Ecto neural progenitor cell (in vitro differentiated cells): ENCODE measurements at places on chromosomes 6 and 20.

DNA sequence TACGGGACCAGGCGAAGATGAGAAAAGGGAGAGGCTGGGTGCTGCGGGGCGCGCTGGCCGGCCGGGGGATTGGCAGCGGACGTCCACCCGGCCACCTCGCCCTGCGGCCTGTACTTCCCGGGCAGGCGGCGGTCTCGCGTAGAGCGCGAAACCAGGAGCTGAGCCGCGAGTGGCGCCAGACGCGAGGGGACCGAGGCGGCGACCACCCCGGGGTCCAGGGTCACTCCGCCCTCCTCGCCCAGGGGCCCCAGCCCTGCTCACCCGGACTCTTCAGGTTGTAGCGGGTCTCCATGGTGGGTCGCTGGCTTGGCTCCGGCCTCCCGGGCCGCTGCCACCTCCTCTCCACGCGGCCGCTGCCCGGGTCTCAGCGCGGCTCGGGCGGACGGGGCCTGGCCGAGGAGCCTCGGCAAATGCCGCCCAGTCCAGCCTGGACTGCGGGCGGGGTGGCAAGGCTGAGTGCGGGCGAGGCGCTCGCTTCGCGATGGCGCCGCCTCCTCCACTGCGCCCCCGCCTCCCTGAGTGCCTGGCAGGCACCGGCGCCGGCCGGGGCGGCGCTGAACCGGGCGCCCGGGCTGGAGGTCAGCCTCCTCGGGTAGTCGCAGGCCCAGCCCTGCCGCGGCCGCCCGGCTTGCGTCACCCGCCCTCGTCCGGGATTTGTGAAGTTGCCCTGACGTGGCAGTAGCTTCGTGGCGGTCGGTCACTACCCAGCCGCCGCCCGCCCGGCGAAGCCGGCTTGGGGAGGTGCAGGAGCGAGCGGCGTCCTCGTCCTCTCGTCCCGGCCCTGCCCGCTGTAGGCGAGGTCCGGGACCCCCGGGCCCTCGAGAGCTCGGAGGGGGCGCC is at the start of gene UBE2J1:
UBE2J1 (minus strand) TSS at position 445 of the 840 bp plus-strand sequence; CDS start at position 292, 153 bp downstream.
- peak; percentile 92 for DNase-seq

DNA sequence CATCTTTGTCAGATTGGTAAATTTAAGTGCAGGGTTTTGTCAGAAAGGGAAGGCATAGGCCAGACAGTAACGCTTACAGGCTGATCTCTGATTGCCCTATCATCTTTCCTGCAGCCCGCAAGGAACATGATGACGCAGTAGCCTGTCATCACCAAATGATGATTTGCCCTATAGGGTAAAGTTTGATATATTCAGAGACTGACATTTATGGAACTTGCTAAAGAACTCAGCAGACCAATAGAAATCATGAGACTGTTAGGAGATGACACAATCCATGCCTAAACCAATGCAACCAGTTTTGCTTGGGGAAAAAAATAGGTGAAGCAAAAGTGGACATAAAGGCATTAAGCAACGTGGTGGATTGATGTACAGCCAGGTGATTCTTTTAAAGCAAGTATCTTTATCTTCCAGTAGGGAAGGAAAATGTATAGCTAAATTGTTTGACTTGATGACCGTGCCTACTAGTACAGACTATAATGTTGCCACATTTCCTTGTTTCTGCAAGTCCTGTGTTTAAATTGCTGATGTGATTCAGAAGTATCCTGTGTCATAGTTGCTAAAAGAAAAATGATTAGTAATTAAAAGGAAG is 2.4 kb downstream of the NUS1 start:
- DNase-seq = no peak

- DNase-seq = no peak
Measured at GRCh38 chr6:85747093-85747492, 104.4 kb upstream of the SYNCRIP start.

GRCh38 chr20:40686893-40687292 is 2.1 kb downstream of the MAFB start:
- DNase-seq = no peak

DNA sequence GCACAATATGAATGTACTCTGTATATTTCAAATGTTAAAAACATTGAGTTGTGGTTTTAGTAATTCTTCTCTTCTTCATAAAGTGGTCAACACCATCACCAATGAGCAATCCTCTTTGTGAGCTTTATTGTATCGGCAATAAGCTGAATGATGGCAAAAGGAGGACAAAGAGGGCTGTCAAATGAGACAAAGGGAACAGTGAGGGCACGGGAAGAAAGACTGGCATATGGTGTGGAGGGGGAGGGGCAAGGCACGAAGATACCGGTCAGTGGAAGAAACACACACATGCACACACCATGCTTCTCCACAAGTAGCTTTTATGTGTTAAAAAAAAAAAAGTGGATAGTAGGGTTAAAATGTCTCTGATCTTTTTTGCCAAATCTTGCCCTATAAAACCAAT is 506.8 kb upstream of the CITED2 start:
- DNase-seq = no peak

GRCh38 chr6:35091346-35092083 is 49.6 kb downstream of the TCP11 start:
- DNase-seq = no peak

DNA sequence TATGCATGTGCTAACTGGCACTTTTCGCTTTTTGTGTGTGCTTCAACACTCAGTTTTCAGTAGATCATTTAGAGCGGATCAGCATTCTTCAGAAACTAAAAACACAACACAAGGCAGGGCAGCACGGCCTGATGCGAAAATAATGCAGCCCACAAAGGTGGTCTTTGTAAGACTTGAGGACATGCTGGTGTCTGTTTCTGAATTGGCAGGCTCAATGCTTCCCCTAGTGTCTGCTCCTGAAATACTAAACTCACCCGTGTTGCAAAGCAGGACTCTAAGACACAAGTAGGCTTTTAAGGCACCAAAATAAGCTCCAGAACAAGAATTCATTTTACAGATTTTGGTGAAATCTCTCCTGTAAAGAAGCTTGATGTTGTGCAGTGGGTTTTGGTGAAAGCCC is 676.5 kb downstream of the TENT5A start:
- peak; percentile 53 for DNase-seq

- no peak for DNase-seq
Measured at GRCh38 chr6:106086814-106087175, 659 bp downstream of the PRDM1 start.

DNA sequence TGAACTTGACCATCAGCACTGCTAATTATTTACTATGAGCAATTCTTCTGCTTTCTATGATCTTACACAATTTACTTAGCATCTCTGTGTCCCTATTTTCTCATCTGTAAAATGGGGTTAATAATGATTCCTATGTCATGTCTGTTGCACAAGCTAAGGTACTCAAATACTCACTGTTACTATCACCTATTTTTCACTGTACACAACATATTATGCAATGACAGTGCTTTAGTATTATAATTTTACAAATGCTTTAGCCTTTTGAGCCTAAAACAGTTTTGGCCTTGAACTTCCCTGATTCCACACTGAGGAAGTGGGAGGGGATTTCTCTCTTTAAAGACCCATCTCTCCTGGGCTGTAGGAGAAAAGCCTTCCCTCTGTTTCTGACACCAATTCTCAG is 36.9 kb upstream of the THEMIS start:
- DNase-seq = no peak

- DNase-seq = no peak
Measured at GRCh38 chr20:2342243-2342642, 38.5 kb upstream of the TGM6 start.

- no peak for DNase-seq
Measured at GRCh38 chr20:50338479-50339391, 148.1 kb downstream of the CEBPB start.

- DNase-seq = no peak
Measured at GRCh38 chr6:148271711-148272439, 70.8 kb upstream of the SASH1 start.

- no peak for DNase-seq
Measured at GRCh38 chr6:127032971-127033370, 85.5 kb upstream of the RSPO3 start.

- no peak for DNase-seq
Measured at GRCh38 chr6:11702500-11703130, 76.0 kb downstream of the ADTRP start.

- DNase-seq = no peak
Measured at GRCh38 chr20:40744818-40745175, 55.8 kb upstream of the MAFB start.

DNA sequence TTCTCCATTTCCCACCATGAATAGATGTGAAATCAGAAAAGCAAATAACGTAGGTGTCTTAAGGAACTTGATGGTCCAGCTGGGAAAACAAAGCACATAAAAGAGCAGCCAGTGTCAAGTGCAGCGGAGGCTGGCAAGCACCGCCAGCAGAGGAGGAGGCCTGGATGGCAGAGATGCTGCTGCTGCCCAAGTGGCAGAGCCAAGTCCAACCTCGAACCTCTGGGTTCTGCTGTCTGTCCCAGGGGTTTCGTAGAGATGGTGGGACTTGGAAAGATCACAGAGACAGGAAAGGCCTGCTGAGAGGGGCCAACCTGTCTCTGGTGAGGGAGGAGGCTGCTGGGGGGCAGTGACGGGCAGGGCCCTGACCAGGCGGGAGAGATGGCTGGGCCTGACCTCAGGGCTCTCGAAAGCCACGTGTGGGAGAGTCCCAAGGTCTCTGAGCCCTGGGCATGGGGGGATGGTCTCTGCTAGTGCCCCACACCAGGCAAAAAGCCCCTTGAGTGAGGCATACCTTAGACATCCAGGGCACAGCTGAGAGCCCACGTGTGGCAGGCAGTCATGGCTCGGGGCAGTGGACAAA is 77.3 kb downstream of the TCP11 start:
- no peak for DNase-seq
